Left hindlimb (tissue), 1 donor: ENCODE measurements at places on chromosomes 7 and 10.

GRCh38 chr7:79319369-79319768 is 134.1 kb downstream of the MAGI2 start:
- DNase-seq, result no peak

- DNase-seq, result no peak
Measured at GRCh38 chr10:21513405-21513788, 12.1 kb downstream of the SKIDA1 start.

- DNase-seq, result peak; percentile 63
Measured at GRCh38 chr7:106425017-106425719, 140.4 kb upstream of the NAMPT start.

GRCh38 chr7:35418716-35419390 is 165.0 kb upstream of the TBX20 start:
- DNase-seq, result no peak

GRCh38 chr10:124653811-124654651 is 90.1 kb downstream of the FAM53B start:
- DNase-seq, result no peak

GRCh38 chr7:82416402-82416801 is 27.2 kb downstream of the CACNA2D1 start:
- no peak for DNase-seq

GRCh38 chr10:33594475-33594874 is 260.0 kb upstream of the NRP1 start:
- no peak for DNase-seq

DNA sequence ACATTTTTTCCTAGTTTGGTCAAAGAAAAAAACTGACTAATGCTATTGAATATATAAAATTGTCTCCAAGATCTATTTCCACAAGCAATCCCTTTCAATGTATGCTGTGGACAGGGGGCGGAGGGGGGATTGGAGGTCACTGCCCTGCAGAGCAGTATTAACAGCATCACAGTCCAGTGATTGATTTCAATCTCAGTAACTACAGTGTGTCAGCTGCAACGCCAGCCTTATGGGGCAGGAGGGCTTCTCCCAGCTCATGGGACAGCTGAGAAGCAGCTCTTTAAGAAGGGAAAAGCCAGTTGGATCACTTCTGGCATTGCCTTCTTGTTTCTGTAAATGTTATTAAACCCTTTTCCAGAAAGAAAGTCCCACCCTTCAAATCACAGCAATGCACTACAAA is 65.0 kb downstream of the RAPGEF5 start:
- no peak for DNase-seq

GRCh38 chr10:17115683-17116082 is 13.9 kb downstream of the CUBN start:
- DNase-seq, result no peak

DNA sequence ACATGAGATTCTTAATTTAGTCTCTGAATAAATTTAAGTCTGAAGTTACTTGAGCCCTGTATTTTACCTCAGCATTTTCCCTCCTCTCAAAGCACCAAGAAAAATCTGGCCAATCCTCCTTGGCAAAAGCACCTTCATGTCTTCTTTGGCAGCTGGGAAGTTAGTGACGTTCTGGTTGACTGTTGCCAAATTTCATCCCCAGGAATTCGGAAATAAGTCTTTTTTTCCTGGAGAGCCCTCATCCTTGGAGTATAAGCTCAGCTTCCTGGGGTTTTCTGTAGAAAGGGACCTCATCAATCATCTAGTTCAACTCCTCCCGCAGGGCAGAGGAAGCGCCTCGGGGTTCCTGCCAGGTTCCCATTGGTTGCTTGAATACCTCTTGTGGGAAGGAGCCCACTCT is 377.6 kb downstream of the PHTF2 start:
- peak; percentile 47 for DNase-seq

- no peak for DNase-seq
Measured at GRCh38 chr7:30862995-30863705, 48.5 kb upstream of the AQP1 start.

GRCh38 chr7:132049462-132050304 is 493.3 kb upstream of the PODXL start:
- DNase-seq, result no peak

- DNase-seq, result no peak
Measured at GRCh38 chr7:51121931-51122425, 194.6 kb downstream of the COBL start.

DNA sequence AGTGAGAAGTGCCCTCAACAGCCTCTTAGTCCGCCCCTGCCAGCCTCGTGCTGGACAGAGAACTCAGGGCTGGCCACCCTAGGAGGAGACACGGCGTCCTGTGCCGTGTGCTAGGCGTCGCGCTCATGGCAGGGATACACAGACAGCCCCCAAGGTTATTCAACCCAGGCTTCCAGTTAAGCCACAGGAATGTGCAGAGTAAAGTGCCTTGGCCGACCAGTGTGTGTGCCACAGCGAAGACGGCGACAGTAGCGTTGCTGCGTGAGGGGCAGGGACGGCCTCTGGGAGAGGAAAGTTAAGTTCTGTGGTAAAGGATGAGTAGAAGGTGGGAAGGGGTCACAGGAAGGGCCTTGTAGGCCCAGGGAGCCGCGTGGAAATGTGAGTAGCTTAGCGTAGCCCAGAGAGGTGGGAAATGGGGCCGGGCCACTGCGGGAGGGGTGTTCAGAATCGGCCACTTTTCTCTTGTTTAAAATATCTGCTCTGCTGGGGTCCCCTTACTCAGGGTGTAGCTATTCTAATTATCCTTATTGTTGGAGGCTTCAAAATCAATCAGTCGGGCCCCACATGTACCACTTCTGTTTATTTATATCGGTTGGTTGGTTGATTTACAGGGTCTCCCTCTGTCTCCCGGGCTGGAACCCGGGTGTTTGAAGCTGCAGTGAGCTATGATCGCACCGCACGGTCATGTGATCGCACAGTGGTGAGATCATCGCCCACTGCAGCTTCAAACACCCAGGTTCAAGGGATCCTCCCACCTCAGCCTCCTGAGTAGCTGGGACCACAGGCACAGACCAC is 24.5 kb downstream of the TMEM120A start:
- DNase-seq, result no peak

GRCh38 chr10:125164421-125164820 is 4.1 kb upstream of the CTBP2 start:
- DNase-seq, result no peak

DNA sequence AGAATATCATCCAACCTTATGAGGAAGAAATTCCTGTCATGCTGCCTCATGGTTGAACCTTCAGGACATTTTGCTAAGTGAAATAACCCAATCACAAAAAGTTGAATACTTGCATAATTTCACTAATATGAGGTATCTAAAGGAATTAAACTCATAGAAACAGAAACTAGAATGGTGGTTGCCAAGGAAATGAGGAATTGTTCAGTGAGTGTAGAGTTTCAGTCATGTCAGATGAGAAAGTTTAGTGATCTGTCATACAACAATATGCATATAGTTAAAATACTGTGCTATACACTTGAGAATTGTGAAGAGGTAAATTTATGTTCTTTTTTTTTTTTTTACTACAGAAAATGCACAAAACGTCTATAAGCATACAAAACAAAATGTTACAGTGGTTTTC is 60.7 kb downstream of the R3HCC1L start:
- no peak for DNase-seq

DNA sequence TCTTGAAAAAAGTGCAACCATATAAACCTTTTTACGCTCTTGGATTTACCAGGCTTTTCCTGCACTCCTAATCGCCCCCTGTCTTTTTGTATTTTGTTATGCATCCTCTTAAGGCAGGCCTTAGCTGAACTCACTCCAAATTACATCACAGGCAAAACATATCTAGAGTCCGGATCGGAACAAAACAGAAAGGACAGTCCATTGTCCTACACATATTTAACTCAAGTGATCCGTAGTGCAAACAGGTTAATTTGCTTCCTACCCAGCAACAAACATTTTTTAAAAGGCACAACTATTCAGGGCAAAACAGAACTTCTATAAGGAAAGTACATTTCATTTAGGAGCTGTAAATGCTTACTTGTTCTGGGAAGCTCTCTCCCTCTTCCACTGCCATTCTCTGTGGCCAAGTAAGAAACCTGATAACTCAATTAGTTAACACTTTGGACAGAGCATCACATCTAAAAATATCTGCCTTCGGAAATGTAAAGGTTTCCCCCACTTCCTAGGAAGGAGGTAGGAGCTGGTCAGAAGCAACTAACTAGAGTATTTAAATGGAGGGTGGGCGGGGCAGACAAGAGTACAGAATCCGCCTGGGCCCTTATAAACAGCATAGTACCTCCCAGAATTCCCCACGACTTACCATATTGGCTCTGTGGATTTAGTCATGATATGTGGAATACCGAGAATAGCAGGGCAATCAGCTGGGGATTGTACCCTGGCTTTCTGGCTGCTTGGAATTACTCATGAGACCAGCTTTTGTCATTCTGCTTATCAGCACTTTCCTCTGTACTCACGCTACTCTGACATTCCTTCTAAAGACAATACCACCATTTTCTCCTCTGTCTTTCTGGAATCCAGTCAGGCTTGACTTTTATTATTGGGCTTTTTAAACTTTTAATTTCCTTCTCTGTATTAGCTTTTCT is 89.5 kb downstream of the ANK3 start:
- no peak for DNase-seq

DNA sequence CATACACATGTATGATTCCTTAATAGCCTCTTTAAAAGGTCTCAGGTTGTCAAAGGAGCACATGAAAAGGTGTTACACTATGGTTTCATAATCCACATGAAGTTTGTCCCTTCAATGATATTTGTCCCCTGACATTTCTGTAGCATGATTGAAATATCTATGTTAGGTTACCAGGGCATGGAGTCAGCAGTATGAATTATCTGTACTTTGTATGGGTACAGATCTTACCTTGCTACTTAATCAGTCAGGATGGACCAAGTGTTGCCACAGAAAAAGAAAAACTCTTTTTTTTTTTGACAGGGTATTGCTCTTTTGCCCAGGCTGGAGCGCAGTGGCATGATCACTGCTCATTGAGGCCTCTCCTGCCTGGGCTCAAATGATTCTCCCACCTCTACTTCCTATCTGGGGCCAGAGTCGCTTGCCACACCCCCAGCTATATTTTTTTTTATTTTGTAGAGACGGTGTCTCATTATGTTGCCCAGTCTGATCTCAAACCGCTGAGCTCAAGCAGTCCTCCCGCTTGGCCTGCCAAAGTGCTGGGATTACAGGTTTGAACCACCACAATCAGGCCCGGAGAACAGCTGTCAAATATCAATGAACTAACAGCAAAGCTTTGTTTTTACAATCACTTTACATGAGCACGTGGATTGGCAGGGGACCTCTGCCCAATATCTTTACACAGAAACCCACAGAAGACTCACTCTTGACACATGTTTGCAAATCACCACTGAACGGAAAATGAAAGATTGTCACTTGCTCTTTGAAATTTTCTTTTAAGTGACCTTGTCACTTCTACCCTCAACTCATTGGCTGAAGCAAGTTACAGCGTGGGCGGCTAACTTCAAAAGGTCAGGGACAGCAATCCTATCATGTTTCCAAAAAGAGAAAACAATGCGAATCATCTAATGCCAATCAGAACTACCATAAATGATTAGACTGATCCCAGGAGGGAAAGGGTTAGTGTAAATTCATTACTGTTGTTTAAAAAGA is 140.2 kb downstream of the PRKG1 start:
- DNase-seq, result no peak

- DNase-seq, result no peak
Measured at GRCh38 chr10:76433161-76434005, 1002.0 kb downstream of the LRMDA start.

DNA sequence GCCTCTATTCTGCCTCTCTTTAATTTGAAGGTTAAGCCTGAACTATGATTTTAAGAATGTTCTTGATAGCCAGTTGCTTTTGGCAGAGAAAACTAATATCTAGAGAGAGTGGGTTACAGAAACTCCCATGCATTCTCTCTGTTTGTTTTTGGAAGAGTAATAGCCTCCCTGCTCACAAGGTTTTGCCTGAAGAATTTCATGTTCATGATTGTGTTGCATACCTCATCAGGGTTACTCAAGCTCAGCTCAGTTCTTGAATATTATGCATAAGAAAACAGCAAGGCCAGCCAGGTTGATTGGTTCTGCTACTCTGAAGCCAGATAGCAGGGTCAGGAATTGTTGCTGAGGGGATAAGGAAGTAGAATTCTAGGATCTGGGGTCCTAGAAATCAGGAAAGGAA is 137.4 kb downstream of the MDFIC start:
- no peak for DNase-seq

DNA sequence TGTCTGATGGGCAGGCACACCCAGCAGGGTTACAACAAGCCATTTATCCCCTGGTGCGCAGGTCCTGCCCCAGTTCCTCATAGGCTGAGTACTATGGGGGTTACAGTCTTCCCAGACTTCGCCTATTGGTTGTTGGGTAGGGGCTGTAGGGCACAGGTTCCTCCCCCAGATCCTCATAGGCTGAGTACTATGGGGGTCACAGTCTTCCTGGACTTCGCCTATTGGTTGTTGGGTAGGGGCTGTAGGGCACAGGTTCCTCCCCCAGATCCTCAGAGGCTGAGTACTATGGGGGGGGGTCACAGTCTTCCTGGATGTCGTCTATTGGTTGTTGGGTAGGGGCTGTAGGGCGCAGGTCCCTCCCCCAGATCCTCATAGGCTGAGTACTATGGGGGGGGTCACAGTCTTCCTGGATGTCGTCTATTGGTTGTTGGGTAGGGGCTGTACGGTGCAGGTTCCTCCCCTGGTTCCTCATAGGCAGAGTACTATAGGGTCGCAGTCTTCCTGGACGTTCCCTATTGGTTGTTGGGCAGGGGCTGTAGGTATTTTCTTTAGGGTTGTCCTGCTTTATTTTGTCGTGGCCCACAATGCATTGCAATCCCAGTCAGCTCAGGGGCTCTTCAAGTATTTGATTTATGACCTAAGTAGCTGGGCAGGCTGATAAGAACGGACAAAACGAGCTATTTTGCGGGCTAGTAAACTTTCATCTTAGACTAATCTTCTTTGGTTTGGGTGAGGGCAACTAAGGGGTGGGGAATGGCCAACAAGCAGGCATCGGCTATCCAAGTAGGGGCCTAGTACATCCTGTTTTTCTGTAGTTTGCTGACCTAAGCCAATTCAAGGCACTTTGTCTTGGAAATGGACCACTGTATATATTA is 3.4 kb downstream of the LRRC27 start:
- DNase-seq, result no peak

GRCh38 chr10:50613150-50613549 is 10.6 kb downstream of the SGMS1 start:
- no peak for DNase-seq
